Activated CD8-positive, alpha-beta memory T cell treated with anti-CD3 and anti-CD28 coated beads for 1 hour (primary cell): ENCODE measurements at places on chromosomes 16 and 17.

DNA sequence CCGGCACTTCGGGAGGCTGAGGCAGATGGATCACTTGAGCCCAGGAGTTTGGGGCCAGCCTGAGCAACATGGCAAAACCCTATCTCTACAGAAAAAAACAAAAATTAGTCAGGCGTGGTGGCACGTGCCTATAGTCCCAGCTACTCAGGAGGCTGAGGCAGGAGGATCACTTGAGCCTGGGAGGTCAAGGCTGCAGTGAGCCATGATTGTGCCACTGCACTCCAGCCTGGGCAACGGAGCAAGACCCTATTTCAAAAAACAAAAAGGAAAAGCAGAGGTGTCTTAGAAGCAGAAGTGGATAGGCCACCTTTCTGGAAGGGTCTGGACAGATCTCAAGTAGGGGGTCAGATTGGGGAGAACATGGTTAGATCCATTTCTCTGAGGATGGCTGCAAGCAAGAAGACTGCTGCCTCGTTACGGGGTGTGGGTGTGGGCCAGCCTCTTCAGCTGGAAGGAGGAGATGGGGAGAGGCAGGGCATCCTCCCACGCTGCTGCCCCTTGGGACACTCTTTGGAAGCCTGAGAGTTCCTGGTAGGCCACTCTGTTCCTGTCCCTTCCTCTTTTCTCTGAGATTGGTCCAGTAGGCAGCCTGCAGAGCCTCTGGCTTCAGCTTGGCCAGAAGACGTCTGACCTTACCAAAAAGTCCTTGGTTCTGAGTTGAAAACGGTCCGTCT is 208.0 kb downstream of the MSI2 start:
- no peak for DNase-seq

DNA sequence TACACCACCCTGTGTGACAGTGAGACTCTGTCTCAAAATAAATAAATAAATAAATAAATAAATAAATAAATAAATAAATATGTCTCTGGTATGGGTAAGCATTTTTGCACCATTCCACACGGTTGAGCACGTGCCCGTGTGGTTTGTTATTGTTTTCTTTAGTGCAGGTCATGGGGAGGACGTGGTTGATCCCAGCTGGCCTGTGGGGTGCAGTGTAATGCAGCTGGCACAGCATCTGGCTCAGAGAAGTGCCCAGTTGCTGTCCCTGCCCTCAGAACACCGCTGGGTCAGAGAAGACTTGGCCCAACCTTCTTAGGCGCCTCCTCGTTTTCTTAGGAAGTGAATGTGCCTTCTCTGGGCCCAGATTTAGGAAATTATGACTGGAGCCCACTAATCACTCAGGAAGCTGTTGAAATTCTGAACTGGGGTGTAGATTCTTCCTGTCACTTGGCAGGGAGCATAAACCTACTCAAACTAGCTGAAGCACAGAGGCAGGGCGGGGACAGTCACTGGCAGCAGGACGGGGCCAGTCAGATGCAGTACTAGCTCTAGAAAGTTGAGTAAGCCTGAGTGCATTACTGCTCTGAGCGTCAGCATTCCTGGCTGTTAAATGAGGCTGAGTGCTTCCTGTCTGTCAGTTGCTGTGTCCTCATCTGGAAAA is 85.9 kb downstream of the SNX29 start:
- no peak for DNase-seq

DNA sequence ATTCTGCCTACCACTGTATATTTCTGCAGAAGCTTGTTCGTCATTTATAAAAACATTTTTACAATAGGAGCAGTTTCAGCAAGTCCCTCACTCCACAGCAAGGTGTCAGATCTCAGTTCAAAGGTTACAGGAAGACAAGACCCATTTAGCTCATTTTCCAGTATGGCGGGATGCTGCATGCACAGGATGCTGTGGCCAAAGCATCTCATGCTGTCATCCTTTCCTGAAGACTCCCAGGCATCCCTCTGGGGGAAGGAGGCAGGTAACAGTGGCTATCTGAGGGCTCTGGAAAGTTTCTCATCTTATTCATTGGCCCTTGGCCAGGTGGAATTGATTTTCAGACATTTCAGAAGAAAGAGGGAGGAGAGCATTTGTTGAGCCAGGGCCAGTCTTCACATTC is 539.3 kb upstream of the CDH5 start:
- DNase-seq = no peak

DNA sequence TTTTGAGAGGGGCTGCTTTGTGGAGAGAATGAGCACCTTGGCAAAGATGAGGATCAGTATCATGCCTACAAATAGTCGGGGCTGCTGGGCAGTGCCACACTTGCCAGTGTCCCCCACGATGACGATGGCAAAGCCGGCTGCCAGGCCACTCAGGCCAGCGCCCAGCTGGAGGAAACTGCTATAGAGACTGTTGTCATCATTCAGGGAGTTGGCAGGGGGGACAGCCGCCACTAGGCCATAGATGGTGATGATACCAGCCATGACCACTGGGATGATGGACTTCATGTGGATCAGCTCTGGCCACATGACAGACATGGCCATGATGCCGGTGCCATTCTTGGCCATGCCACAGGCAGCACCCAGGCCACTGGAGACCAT is 23.8 kb downstream of the MINK1 start:
- no peak for DNase-seq

- DNase-seq = no peak
Observed at GRCh38 chr16:14286368-14287230, 215.5 kb downstream of the MRTFB start.

DNA sequence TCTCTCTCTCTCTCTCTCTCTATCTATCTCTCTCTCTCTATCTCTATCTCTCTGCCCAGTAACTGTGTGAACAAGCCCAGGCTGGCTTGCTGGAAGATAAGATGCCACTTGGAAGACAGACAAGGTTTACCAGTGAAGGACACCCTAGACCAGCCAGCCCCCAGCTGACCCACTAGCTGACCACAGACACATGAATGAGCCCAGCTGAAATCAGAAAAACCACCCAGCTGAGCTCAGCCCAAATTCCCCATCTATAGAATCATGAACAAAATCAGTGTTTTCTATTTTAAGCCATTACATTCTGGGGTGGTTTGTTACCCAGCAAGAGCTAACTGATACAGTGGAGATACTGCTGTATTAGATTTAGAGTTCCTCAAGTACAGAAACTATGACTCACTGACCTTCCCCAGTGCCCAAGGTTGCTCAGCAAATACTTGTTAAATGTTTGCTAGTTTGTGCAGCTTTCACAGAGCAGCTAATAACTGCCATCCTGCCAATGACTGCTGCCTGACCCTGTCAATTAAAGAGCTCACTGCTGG is 18.0 kb downstream of the EMP2 start:
- DNase-seq = no peak

GRCh38 chr16:25366078-25366477 is 108.4 kb upstream of the ZKSCAN2 start:
- no peak for DNase-seq

DNA sequence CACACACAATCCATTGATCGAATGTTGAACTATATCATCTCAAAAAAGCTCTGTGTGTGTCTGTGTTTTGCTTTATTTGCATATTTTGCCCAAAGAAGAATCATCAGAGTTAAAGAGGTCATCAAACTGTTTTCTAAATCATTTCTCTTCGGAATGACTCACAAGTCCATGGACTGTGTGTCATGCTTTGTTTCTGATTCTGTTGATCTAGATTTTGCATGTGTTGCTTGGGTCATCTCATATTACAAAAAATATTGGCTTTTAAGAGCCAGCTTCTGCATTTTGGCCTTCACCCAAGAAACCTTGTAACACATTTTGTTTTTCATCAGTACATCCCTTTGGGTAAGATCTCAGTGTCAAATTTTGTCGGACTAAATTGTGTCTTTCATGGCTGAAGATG is 471.2 kb upstream of the HSBP1 start:
- no peak for DNase-seq

DNA sequence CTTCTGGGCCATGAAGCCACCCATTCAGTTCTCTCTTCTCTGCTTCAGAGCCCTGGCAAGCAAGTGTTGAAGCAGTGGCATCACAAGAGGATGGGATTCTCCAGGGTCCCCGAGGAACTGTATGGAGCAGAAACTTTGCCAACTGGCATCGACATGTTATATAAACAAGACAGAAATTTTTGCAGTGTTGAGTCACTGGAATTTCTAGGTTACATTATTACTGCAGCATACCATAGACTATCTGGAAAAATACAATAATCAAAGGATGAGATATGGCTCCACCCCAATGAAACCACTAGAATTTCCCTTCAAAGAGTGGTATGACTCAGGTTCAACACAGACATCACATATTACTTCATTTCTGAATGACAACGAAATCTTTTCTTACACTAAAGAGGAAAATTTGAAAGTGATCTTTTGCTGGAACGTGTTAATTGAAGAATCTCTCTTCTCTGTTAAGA is 343.0 kb upstream of the DYNLRB2 start:
- DNase-seq = no peak

DNA sequence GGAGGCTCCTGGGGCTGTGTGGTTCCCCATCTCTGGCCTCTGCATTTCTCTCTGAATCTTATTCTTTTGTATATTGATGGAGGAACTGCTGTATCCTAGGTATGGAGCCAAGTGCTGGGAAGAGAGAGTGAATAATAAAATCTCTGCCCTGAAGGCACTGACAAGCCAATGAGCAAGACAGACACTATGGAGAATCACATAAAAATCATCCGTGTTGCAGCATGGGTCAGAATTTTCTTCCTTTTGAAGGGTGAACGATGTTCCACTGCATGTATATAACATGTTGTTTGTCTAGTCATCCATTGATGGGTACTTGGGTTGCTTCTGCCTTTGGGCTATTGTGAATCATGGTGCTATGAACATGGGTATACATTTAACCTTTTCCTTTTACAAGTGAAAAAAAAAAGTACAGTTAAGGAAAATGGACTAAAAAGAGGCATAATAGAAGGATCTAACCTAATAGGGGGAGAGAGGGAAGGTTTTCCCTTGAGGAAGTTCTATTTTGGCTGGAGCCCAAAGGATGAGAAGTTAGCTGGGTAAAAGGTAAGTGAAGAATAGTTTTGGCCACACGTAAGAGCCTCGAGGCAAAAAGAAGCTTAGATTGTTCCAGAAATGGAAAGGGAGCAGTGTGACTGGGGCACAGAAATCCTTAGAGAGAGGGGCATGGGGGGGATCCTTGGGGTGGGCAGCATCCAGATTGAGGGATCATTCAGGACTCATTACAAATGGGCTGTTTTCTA is 32.3 kb upstream of the GNA13 start:
- DNase-seq = no peak

DNA sequence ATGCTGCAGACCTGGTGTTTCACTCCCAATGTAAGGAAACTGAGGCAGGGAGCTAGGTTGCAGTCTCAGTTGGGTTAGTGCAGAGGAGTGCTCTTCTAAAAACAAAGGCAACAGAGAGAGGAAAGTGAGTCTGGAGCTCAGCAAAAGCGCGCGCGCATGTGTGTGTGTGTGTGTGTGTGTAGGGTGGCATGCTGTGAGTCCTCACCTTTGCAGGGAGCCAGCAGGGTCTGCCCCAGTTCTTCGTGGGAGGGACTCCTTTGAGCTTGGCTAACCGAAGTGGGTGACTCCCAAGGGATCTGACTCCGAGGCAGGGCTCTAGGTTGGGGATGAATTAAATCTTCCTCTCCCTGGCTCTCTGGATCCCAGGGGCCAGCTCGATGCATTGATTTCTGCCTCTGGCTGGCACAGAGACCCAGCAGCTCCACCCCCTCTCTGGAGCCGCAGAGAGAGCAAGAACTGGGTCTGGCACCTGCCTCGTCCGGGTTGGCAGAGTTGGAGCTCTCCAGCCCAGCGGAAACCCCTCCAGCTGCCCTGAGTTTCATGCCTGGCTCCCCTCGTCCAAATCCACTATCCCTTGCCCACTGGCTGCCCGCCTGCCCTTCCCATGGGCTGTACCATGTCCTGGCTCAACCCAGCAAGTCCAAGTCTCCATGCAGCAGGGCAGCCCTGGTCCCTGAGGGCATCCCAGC is 1.3 kb upstream of the BTBD17 start:
- no peak for DNase-seq

- no peak for DNase-seq
Observed at GRCh38 chr17:29238133-29238850, 8.4 kb upstream of the CRYBA1 start.

- DNase-seq = no peak
Observed at GRCh38 chr17:50129353-50129727, 620 bp downstream of the SAMD14 start.

DNA sequence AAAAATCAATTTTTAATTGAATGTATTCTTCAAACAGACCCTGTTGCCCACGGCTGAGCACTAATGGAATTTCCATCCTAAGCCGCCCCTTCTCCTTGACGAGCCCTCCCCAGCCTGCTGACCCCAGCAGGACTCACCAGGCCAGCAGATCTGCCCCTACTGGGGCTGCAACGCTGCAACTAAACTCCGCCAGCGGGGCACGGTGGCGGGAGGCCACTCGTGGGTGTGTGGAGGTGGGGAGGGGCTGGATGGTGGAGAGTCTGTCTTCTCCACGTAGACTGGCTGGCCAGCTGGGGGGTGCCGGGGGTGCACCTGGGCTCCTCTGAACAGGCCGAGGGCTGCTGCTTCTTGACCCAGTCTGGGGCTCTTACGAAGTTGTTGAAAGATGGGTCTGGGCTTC is 67.8 kb downstream of the ENGASE start:
- no peak for DNase-seq

DNA sequence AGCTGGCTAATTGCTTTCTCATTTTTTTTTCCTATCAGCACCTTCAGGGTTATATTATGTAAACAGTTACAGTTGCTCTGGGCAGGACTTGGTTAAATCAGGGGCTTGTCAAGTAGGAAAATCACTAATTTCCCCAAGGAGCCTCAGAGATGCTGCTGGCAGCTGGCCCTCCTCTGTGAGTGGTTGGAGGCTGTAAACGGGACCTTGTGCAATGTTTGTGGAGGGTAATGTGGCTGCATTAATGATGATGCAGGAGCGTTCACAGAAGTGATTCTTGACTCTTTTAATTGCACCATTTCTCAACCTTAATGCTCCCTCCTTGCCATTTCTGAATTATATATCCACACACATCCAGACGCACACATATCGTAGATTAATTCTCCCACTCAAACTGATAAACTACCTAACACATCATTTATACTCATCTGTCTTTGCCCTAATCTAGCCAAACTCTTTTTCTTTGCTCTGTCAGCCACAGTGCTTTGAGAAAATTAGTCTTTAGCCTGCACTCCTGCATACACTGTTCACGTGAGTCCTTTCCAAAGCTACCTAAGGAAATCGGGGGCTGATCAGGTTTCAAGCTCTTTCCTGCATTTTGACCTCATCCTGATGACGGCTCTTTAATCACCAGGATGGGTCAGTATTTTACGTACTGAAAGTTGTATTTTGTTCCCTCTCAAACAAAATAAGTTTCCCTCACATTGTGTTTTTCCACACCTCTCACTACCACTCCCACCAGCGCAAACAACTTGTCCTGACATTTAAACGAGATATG is 154.4 kb upstream of the PIRT start:
- DNase-seq = no peak

GRCh38 chr16:27951489-27952120 is 111.9 kb downstream of the GSG1L start:
- DNase-seq = no peak

- DNase-seq = peak; percentile 40
Observed at GRCh38 chr17:18182978-18183333, 672 bp upstream of the ALKBH5 start.

- DNase-seq = peak; percentile 8
Observed at GRCh38 chr17:66508896-66509844, 206.8 kb downstream of the PRKCA start.
